ENCODE measurements at places on chromosomes 6 and 20.
A peak's percentile ranks its signal among the peaks of the same experiment; 100 is the strongest.

- DNase-seq: no peak
These were observed 112.1 kb upstream of the TMEM170B start for GRCh38 chr6:11425431-11425871.

DNA sequence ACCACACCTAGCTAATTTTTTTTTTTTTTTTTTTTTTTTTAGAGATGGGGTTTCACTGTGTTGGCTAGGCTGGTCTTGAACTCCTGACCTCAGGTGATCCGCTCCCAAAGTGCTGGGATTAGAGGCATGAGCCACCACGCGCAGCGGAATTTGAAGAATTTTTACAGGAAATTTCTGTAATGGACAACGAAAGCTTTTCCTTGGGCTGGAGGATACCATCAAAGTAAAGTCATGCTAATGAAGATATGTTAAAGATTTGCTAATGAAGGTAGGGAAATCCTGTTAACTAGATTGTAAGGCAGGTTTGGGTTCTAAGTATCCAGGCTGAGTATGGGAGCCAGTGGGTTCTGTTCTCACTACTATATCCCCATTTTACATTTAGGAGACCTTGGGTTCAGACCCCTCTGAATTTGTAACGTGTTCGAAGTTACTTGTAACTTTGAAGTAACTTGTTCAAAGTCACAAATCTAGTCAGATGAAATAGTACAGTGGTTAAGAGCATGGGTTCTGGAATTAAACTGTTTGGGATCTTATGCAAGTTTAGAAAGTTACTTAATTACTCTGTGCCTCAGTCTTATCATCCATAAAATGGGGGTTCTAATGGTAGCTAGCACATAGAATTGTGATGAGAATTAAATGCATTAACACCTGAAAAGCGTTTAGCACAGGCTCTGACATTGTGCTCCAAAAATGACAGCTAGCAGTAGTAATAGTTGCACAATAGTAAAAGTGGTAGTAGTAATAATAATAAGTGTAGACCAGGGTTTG, 123.4 kb upstream of the GPR6 start:
- no peak for DNase-seq

DNA sequence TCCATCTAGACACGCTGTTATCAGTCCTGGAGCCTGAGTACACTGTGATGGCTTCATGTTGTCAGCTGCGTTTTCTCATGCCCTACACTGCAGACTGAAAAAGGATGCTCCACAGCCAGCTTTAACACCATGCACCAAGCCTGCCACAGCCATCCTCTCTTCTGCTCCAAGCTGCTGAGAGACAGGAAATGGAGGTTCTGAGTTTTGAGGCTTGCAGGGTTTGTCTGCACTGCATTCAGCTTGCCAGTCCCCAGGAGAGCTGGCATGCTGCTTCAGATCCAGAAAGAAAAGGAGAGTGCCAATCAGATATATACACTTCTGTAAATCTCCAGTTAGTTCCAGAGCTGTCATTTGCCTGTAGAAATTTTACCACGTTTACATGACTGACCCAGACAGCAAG, 550.7 kb upstream of the FLRT3 start:
- DNase-seq: no peak

DNA sequence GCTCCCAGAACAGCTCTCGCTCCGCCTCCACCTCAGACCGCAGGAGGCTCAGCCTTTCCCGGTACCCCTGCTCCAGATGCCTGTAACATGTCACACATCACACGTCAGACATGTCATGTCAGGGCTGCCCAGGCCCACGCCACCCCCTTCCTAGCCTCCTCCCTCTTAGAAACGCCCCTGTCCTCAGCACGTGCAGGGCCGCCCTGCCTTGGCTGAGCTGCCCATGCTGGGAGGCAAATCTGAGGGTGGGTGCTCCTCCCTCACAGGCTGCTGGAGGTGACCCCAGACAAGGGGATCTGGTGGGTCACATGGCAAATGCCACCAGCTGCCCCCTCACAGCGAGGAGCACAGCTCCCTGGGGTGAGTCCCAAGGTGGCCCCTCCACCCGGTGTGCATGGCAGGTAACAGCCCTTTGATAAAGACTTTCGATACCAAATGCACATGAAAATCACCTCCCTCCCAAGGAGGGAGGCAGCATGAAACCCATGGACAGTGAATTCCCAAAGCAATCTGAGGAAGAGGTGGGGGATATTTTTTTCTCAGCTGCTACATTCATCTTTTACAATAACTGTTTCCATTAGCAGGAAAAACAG, 84.1 kb downstream of the GINS1 start:
- no peak for DNase-seq

GRCh38 chr20:45433316-45433715, 17.4 kb downstream of the PIGT start:
- DNase-seq: peak; percentile 82

DNA sequence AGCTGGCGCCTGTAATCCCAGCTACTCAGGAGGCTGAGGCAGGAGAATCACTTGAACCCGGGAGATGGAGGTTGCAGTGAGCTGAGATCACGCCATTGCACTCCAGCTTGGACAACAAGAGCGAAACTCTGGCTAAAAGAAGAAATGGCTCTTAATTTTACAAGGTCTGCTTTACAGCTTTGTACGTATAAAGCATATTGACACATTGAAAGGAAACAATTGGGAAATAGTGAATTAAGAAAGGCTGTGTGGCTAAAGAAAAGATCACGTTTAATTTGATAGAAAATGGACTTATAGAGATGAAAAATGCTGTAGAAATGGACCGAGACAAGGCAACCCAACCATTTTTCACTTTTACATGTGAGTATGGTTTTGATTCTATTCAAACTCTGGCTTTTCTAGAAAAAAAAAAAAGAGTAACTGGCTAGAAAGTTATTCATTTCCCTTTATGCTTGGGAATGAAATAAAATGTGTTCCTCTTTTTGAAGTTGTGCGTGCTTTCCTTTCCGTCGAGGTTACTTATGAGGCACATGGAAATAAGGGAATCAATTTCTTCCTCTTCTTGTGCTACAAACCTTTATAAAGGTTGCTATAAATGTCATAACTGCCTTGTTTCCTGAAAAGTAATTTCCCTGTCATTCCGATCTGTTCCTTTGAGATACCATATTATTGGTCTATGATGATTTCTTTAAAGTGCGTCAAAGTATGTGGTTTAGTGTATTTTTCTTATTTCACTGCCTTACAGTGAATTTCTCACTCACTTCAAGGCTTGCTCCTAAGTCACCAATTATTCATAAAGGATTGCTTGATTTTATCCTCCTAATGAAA, 29.4 kb downstream of the PFDN4 start:
- no peak for DNase-seq

DNA sequence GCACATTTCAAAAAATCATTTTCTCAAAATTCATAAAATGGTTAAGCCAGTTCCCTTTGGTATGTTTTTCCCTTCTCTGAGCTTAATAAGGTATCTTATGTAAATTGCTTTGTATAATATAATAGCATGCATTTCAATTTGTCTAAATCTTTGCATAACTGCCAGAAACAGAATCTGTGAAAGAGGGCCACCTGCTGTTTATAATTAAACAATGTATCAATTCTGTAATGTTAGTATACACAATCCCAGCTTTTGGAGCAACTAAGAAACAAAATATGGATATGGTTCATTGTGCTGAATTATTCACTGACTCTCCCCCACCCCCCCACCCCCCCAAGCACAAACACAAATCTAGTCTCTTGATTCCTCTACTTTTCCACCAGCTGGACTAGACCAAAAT, 54.8 kb downstream of the GPX5 start:
- peak; percentile 10 for DNase-seq

DNA sequence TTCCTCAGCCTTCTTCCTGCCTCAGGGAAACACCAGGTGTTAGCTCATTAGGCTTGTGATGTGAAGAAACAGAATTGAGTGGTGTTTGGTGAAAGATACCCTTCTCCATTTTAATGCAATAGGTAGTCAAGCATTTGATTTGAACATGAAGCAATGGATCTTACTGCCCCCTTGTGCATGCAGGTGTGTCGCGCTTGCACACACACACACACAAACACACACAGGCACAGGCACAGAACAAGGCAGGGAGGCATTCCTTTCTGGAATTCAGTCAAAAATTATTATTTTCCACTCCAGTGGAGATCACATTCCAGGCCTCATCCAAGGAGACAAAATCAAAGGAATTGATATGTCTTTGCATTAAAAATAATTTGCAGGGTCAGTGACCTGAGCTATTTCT, 667.0 kb upstream of the MARCKS start:
- peak; percentile 24 for DNase-seq

- DNase-seq: no peak
These were observed 41.9 kb upstream of the HBS1L start for GRCh38 chr6:135096403-135097130.

GRCh38 chr6:89372506-89372901, 20.0 kb upstream of the UBE2J1 start:
- DNase-seq: no peak

GRCh38 chr20:19015351-19016139, 196.9 kb upstream of the SLC24A3 start:
- no peak for DNase-seq

DNA sequence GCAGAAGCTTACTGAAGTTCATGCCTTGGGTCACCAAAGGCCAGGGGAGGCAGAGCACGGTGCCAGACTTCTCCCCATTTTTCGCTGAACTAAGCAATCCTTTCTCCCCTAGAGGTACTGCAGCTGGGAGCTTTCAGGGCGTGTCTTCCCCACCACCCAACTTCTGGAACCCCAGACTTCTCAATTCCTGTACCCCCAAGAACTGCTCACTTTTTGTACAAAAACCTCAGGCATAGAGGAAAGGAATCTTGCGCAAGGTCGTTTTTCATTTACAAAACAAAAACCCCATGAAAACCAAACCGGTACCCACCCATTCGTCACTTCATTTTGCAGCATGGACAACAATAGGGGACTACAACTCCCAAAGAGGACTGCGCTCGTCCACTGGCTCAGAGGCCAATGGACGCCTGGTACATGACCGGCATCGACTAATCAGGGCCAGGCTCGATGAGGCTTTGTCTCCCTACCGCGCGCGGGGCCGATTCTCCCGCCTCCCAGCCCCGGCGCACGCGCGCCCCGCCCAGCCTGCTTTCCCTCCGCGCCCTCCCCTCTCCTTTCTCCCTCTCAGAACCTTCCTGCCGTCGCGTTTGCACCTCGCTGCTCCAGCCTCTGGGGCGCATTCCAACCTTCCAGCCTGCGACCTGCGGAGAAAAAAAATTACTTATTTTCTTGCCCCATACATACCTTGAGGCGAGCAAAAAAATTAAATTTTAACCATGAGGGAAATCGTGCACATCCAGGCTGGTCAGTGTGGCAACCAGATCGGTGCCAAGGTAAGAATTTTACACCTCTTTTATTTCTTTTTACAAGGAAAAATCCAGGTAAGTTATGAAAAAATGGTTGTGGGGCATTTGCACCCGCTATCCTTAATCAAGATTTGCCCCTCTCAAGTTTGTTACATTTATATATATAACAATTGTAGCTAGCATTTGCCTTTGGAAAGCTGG, at the start of gene TUBB:
Gene TUBB, plus strand, starts transcription at position 562 of the 947 bp plus-strand sequence. Its CDS starts 155 bp downstream, at position 717.
- DNase-seq: peak; percentile 99

DNA sequence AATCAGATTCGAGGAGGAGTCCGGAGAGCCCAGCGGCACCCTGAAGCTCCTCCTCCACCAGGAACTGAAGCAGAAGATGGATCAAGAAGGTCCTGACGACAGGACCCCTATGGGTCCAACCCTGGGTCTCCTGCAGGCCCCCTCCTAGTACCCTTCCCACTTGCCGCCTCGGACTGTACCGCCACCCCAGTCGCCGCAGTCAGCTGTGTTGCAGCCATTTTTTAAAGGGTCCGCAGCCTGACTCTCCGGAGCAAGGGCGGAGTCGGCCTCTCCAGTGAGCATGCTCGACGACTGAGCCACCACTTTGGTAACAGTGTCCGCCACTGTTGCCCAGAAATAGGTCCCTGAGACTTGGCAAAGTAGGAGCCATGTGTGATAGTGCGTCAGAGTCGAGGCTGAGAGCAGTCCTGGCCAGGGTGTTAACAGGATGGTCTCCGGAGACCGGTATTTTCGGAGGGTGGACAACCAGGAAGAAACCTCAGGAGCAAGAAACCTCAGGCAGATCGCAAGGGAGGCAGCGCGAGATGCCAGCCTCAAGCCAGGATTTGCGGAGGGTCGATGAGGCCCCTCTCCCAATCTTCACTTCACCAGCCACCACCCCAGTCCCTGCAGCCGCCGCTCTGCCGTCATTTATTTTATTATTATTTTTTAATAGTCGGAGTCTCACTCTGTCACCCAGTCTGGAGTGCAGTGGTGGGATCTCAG, 294.6 kb upstream of the ZNF337 start:
- no peak for DNase-seq

DNA sequence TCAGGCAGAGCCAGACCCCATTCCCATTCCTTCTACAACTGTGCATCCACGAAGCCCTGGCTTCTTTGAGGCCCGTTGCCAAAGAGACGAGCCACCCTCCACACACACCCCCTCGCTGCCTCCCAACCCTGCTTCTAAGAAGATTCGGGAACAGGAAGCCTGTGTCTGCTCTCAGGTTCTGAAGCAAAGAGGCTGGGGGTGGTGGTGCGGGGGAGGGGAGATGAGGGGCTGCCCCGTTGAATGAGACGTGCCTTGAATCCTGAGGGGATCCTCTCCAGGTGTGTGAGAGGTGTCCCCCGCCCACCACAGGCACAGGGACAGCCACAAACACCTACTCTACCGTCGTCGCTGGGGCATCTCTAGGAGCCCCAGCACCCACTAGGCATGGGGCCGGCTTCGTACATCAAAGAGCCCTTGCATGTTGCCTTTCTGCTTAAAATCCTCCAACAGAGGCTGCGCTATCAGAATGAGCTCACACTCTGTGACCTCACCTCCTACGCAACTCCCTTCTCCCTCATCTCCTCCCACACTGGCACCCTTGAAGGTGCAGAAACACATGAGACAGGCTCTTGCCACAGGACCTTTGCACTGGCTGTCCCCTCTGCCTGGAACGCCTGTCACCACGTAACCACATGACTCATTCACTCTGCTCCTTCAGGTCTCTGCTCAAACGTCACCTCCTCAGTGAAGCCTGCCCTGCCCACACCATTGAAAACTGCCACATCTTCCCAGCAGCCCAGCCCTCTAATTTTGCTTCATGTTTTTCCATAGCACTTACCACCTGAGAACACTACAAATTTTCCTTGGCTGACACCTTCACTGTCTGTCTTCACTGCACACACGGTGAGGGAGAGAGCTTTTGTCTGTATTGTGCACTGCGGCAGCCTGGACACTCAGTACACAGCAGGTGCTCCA, 58.5 kb downstream of the PREX1 start:
- no peak for DNase-seq

Data from RPMI7951 (cell line).